ENCODE measurements at places on chromosomes 2 and 18. TPM values are rescaled to one million over a fixed set of nuclear protein-coding genes. Genes with fewer than 3 reads are reported as not detected.

Gene ECEL1
- total RNA-seq = not detected

Gene PAX8
- 1.2 TPM for total RNA-seq

DNA sequence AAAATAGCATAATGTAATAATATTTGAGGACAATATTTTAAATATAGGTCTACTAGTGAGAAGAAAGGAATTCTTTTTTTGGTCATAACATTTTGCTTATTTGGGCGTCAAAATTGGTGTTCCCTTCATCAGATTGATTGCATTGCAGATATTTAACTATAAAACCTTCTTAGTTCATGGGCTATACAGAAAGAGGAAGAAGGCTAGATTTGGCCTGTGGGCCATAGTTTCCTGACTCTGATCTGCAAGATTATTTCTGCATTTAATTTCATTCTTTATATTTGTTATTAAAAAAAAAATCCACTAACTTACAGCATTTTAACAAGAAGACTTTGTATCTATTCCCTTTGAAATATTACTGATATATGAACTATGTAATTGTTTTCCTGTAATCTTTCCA is 31.9 kb downstream of the PIKFYVE start:
- H3K36me3 ChIP-seq = peaks cover 1% of the 10 kb centered on the region
- no peak overlapping the region for H3K27ac ChIP-seq
- no peaks in the 10 kb centered on the region for H3K27me3 ChIP-seq
- no peak overlapping the region for H3K4me3 ChIP-seq

DNA sequence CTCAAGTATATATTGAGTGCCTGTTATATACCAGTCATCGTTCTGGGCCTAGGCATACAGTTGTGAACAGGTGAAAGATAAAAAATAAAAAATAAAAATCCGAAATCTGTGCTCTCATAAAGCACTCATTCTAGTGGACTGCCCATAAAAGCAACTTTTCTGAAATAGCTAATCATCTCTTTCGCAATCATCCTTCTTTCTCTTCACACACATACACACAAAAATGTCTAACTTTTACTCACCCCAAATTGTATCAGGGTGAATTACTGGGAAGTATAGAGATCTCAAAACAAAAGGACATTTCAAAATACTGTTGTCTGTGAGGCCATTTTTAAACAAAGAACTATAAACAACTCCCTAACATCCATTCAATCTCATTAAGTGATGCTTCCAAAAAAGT is 29.6 kb upstream of the ORC2 start:
- no peak overlapping the region for H3K4me3 ChIP-seq
- no peak for DNase-seq
- H3K27me3 ChIP-seq = no peaks in the 10 kb centered on the region
- no peak overlapping the region for H3K27ac ChIP-seq
- H3K4me1 ChIP-seq = no peaks in the 10 kb centered on the region

- no peak for DNase-seq
- H3K27me3 ChIP-seq = no peaks in the 10 kb centered on the region
- H3K36me3 ChIP-seq = no peaks in the 10 kb centered on the region
- H3K4me3 ChIP-seq = no peak overlapping the region
- no peaks in the 10 kb centered on the region for H3K4me1 ChIP-seq
These were observed 38.5 kb downstream of the NTSR2 start for GRCh38 chr2:11631462-11631861.

Gene LIPT1
- 7.2 TPM for total RNA-seq

DNA sequence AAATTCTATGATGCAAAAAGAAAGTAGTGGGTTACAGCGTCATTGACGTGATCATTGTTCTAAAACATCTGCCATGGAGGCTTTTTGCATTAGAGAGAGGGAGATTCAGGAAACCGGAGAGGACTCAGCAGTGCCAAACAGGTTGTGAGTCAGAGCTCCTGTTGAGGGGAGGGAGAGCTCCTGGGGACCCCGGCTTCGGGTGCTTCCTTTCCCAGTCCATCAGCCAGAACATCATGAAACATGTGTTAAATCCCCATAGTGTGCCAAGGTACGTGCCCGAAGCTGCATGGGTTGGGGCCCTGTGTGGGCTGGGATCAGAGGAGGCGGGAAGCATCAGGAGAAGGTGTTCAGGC is 791 bp upstream of the CYRIA start:
- H3K27ac ChIP-seq = no peak overlapping the region
- DNase-seq = no peak
- peaks cover 30% of the 10 kb centered on the region for H3K4me1 ChIP-seq
- H3K27me3 ChIP-seq = peaks cover 9% of the 10 kb centered on the region
- no peaks in the 10 kb centered on the region for H3K36me3 ChIP-seq

Gene COL4A4
- 3.4 TPM for total RNA-seq

Gene PSMA8
- not detected for total RNA-seq

DNA sequence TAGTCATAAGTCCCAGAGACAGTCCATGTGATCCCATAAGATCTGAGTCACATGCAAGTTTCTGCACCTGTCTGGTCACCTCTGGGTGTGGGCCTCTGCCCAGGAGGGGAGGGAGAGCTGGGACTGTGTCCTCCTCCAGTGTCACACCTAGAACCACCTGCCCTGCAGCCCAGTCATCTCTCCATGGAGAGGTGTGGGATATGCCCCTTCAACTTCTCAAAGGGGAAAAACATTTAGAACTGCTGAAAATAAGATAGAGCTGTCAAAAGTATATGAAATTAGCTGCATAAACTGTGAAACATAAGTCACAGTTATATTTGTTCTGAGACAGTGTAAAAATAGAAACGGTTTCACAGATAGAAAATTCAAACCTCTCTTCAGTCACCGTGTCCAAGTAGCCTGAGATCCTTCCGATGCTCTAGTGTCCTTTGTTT is 55.4 kb downstream of the NGEF start:
- peaks cover 19% of the 10 kb centered on the region for H3K4me1 ChIP-seq
- no peaks in the 10 kb centered on the region for H3K36me3 ChIP-seq
- H3K4me3 ChIP-seq = no peak overlapping the region
- no peak for DNase-seq
- no peaks in the 10 kb centered on the region for H3K27me3 ChIP-seq
- H3K27ac ChIP-seq = peak overlapping the region; percentile 33

DNA sequence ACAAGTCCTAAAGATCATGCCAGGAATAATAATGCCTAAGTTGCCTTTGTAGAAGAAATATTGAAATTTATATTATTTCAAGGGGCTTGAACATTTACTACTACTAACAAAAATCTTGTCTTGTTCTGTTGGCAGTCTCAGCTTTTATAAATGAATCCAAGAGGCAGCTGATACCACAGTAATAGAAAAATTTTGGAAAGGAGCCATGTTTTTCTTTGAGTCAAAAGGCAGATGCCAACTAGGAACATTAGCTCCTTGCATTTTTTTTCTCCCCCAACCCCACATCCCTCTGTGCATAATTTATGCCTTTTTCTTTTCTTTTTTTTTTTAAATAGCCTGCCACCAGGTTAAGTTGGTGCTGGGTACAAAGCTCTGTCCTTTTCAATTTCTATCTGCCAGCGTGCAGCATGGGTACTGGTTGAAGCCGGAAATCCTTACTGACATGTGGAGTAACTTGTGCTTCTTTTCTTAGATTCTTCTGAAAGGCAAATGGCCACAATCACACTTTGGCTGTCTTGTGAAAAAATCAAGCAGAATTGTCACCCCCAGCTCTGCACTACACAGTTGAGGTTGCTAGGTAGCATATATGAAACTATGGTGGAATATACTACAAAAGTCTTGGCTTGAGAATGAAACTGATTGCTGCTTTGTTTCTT is 98.8 kb downstream of the RHBDD1 start:
- H3K4me1 ChIP-seq = no peaks in the 10 kb centered on the region
- H3K4me3 ChIP-seq = no peak overlapping the region
- no peak for DNase-seq

GRCh38 chr18:57209713-57210106 is 62.8 kb downstream of the BOD1L2 start:
- no peak overlapping the region for H3K27ac ChIP-seq
- H3K36me3 ChIP-seq = no peaks in the 10 kb centered on the region
- no peak for DNase-seq
- H3K4me1 ChIP-seq = no peaks in the 10 kb centered on the region
- no peaks in the 10 kb centered on the region for H3K27me3 ChIP-seq
- no peak overlapping the region for H3K4me3 ChIP-seq

Gene ASB1
- 31.2 TPM for total RNA-seq

DNA sequence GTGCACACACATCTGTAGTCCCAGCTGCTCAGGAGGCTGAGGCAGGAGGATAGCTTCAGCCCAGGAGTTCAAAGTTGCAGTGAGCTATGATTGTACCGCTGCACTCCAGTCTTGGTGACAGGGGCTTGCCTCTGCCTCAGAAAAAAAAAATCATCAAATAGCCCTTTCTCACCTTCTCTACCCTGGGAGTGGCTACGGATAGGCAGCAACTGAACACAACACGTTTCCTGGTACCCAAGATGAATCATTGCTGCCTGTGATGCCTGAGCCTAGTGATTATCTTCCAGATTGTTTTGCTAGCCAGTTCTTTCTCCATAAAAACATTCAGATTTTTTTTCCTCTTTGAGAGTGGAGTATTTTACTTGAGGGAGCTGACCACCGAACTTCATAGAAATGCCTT is 13.5 kb downstream of the INPP4A start:
- no peaks in the 10 kb centered on the region for H3K27me3 ChIP-seq
- peaks cover 27% of the 10 kb centered on the region for H3K36me3 ChIP-seq
- DNase-seq = no peak
- peaks cover 85% of the 10 kb centered on the region for H3K4me1 ChIP-seq

Gene CHMP1B
- 15.1 TPM for total RNA-seq

- no peaks in the 10 kb centered on the region for H3K36me3 ChIP-seq
- H3K4me3 ChIP-seq = no peak overlapping the region
- H3K27ac ChIP-seq = no peak overlapping the region
- peaks cover 4% of the 10 kb centered on the region for H3K27me3 ChIP-seq
These were observed 3.5 kb downstream of the ATP6V1B1 start for GRCh38 chr2:70939001-70939838.

Gene CERKL
- total RNA-seq = not detected

Gene ADGRF3
- total RNA-seq = 2.8 TPM

GRCh38 chr2:98637401-98638147 is 29.2 kb downstream of the UNC50 start:
- peaks cover 5% of the 10 kb centered on the region for H3K4me1 ChIP-seq
- no peak overlapping the region for H3K4me3 ChIP-seq
- DNase-seq = peak; percentile 67
- no peaks in the 10 kb centered on the region for H3K36me3 ChIP-seq
- peak overlapping the region; percentile 53 for H3K27ac ChIP-seq

DNA sequence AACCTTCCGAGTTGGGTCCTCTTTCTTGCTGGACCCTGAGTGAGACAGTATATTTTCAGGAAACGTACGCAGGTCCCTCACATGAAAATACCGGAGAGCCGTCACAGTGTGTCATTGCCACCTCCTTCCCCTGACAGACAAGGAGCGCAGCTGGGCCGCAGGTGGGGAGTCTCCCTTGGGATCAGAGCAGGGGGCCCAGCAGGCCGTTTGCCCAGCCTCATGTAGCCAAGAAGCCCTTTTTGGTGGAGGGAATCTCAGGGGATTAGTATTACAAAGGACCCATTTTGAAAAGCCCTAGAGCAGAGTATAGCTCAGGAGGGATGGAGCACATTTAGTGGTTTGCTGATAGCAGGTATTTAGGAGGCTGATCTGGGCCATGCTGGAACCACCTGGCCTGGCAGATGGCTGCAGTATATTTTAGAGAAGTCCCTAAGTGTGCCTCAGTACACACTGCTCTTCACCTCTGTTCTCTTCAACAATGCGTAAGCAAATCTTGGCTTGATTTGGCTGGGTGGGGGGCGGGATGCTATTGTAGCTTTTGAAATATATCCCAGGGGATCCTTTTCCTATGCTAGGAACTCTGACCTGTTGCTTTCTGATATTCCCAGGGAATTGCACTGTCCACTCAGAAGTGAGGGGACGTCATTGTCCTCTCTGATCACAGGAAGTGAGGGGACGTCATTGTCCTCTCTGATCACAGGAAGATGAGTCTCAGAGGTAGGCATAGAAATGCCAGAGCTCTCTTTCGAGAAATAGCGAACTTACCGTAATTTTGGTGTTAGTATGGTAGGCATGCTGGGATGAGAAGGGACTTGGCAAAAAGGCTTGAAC is 171.9 kb downstream of the HRH4 start:
- H3K27me3 ChIP-seq = peaks cover 2% of the 10 kb centered on the region
- H3K4me3 ChIP-seq = no peak overlapping the region
- no peak for DNase-seq
- H3K36me3 ChIP-seq = no peaks in the 10 kb centered on the region
- H3K4me1 ChIP-seq = no peaks in the 10 kb centered on the region
- no peak overlapping the region for H3K27ac ChIP-seq

GRCh38 chr2:20524412-20525040 is 77.7 kb downstream of the RHOB start:
- DNase-seq = no peak
- no peaks in the 10 kb centered on the region for H3K36me3 ChIP-seq
- H3K27me3 ChIP-seq = no peaks in the 10 kb centered on the region
- H3K27ac ChIP-seq = peak overlapping the region; percentile 64

- no peak overlapping the region for H3K27ac ChIP-seq
- H3K36me3 ChIP-seq = no peaks in the 10 kb centered on the region
- no peak overlapping the region for H3K4me3 ChIP-seq
- H3K27me3 ChIP-seq = no peaks in the 10 kb centered on the region
- H3K4me1 ChIP-seq = no peaks in the 10 kb centered on the region
These were observed 40.1 kb upstream of the APCDD1 start for GRCh38 chr18:10414293-10414842.

All from GM12878 (cell line).